ENCODE measurements at places on chromosomes 12 and 14.

GRCh38 chr12:105935106-105935505 lies 203.6 kb downstream of the NUAK1 start:
- DNase-seq = peak; percentile 57

- no peak for DNase-seq
These were observed 291.5 kb downstream of the NELL2 start for GRCh38 chr12:44584625-44585024.

DNA sequence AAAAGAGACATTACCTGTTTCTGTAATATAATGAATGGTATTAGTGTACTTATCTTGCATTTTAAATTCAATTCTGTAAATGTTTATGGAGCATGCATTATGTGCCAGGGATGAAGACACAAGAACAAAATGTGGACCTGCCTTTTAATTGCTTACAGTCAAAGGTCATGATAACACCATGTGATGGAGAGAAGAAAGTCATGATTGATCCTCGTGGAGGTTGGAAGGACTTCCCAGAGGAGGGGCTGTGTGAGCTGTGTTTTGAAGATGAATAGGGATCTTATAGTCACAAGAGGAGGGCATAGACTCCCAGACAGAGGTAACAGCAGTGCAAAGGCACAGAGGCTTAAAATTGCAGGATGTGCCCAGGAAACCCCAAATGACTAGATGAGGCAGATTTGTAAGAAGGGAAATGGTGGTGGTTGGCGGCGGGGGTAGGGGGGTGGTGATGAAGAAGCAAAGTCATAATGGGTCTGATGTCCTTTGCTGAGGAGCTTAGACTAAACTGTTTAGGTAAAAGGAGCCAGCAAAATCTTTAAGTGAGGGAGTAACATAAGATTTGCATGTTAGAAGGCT lies 151.5 kb downstream of the PRKCH start:
- peak; percentile 55 for DNase-seq

DNA sequence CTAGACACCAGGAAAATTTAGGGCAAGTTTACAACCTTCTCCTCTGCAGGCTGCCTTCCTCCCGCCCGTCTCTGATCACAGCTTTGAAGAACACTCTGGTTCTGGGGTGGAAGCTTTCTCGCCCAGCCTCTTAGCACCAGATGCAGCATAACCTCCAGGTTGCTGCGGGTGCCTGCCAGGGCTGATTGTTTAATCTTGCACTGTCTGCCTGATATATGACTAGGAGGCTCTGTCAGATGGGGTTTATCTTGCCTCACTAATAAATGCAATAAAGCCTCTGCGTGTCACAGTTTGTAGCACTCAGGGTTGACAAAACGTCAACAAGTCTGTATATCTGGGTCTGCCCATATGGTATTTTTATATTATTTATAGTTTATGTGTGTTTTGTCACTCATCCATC lies 388.2 kb downstream of the FUT8 start:
- DNase-seq = no peak

- DNase-seq = no peak
These were observed 844.0 kb upstream of the LRFN5 start for GRCh38 chr14:40762685-40763084.

- peak; percentile 11 for DNase-seq
These were observed 87.3 kb downstream of the TTLL5 start for GRCh38 chr14:75748336-75748735.

DNA sequence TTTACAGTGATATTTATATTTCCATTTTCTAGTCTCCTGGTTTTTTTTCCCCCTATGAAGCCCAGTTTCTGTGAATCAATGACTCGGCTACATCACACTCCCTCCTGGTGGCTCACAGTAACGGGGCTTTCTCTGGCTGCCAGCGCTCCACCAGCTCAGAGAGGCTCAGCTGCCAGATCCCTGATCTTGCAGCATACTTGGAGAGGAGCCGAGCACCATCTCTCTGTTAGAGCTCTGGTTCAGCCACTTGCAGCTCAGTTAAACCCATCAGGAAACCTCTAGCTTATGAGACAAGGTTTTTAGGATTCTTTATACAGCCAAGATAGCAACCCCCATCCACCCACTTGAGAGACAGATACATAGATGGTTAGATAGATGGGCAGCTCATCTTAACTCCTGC lies 74.6 kb downstream of the CIT start:
- DNase-seq = peak; percentile 50

GRCh38 chr12:47829584-47829983 lies 9.9 kb upstream of the HDAC7 start:
- DNase-seq = no peak

DNA sequence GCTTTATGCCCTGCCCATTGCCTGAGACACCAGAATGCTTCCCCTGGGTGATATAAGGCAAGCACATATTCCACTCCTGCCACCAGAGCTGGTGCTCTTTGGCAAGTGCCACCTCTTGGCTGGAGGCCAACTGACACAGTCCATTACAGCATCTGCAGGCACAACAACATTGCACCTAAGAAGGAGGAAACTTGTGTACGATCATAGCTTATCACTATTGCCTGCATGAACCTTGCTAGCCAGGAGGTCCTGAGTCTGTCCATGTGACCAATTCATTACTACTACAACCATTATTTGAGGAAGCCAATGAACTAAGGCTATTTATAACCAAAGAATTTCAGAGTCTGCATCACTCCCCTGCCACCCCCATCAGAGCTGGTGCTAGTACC lies 119.8 kb upstream of the SCAF11 start:
- no peak for DNase-seq

DNA sequence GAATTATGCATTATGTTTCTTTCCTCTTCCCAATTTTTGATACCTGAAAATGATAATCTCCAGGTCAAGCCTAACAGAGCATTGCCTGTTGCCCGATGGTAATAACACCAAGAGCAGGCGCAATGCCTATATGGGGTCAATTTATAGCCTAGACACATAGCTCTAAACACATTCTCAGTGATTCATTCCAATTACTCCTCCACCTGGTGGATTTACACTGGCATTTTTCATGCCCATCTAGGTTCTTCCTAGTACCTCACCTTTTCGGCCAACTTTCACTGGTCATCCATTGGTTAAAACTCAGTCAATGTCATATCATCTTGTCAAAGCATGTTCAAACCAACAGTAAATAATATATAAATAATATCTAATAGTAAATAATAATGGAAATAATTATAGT lies 53.1 kb downstream of the EIF2S3B start:
- DNase-seq = no peak

DNA sequence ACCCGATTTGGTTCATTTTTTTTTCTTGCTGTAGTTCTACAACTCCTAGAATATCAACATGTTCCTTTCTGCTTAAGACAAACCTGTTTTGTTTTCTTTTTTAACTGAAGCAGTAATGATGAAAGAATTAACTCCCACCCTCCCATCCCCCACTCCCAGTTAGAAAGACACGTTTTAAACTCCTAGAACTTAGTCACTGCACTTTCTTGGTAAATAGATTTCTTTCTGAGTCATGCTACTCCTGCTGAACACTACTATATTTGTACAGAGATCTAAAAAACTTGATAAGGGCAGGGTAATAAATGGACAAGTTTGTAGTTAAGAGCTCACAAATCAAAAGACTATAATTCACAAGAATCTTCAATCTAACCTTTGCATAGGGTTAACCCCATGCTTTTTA lies 118.9 kb upstream of the PTPRB start:
- DNase-seq = peak; percentile 53

- no peak for DNase-seq
These were observed 10.5 kb downstream of the SERPINA6 start for GRCh38 chr14:94312481-94313246.

- no peak for DNase-seq
These were observed 11.5 kb downstream of the TCL1B start for GRCh38 chr14:95697764-95698163.

DNA sequence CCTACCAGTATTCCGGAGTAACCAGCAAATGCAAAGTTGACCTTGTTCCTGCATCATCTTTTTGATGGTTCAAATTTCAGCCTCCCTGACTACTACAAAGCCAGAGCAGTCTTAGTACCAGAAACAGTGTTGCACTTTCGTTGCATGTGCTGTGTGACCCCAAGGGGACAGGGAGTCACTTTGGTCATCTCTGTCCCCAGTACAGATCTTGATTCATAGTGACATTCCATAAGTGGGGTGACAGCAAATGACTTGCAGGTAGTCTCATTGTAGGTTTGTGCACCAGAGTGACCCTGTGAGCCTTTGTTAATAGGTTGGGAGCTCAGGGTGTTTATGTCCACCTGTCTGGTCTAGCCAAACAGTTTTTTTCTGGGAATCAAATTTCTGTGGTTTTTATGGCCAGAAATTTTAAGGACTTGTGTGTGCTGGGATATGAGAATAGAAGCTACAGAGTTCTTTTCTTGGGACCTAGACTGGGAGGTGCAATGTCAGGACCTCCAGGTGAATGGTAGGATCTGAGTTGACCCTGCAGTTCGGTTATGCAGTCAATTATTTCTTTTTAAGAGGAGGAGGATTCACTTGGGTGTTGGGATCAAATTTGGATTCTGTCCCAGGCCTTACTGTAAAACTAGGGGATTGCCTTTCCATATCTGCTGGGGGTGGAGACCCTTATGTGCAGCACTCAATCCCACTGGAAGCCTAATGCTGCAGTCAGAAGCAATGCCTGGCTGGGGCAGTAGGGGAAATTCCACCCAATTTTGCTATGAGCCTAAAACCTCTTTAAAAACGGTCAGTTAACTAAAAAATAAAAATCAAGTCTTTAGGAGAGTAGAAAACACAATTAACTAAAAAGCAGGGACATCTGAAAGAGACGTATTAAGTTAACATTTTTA lies 10.1 kb downstream of the EIF5 start:
- no peak for DNase-seq

GRCh38 chr14:21352587-21352986 lies 31.2 kb downstream of the SUPT16H start:
- no peak for DNase-seq

DNA sequence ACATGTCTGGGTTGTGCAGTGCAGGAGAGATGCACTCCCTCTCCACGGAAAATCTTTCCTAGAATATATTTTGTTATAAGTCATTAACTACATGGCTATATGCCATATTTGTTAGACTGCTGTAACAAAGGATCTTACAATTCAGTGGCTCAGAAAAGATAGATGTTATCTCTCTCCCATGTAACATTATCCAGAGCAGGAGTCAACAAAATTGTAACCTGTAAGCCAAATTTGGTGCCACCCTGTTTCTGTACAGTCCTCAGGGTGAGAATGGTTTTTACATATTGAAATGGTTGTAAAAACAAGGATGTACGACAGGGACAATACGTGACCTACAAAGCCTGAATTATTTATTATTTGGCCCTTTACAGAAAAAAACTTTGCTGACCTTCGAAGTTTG lies 155.5 kb downstream of the KIF21A start:
- no peak for DNase-seq

DNA sequence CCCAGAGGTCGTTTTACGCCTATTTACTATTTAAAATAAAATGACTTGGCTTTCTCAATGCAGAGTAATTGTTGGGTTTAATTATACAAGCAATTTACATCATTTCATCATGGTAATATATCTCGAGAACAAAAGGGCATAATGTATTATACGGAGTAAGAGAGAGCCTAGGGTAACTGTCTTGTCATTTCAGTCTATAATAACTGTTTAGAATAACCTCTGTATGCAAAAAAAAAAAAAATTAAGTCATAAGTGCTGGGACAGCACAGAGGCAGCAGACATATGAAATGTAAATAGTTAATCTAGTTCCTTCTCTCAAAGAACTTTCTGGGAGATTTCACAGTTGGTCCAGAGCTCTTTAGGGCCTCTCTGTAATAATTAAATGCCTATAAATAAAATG lies 284.9 kb downstream of the TMTC2 start:
- DNase-seq = no peak

GRCh38 chr14:54769951-54770863 lies 132.4 kb downstream of the GCH1 start:
- DNase-seq = no peak

GRCh38 chr14:42113358-42114069 lies 506.8 kb downstream of the LRFN5 start:
- no peak for DNase-seq

DNA sequence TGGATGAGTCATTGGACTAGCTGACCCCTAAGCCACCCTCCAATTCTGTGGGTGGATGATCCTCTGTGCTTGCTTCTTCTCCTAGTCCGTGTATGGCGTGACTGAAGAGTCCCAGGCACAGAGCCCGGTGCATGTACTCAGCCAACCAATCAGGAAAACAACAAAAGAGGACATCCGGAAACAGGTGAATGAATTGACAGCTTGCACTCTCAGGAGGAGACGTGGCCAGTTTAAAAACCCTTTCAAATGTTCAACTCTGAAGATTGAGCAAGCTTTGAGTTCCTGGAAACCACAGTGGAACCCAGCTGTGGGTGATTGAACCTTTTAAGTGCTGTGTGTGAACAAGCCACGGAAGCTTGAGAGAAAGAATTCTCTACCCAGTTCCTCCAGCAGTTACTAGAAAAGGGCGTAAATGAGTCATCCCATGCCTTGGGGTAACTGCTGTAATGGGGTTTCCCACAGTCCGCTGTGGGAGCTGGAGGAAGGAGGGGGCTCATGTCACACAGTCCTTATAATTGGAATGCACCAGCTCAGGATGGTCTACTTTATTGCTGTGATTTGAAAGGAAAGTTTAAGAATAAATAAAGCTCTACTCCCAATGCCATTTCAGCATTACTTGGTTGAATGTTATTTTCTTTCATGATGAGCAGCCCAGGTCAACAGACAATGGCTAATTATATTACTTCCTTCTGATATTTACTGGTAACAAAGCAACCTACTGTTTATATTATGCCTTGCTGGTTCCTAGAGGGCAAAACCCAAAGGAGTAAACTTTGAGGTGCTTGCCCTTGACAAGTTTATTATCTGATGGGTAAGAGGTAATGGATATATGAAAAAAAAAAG lies 417.0 kb downstream of the DPF3 start:
- DNase-seq = peak; percentile 92

DNA sequence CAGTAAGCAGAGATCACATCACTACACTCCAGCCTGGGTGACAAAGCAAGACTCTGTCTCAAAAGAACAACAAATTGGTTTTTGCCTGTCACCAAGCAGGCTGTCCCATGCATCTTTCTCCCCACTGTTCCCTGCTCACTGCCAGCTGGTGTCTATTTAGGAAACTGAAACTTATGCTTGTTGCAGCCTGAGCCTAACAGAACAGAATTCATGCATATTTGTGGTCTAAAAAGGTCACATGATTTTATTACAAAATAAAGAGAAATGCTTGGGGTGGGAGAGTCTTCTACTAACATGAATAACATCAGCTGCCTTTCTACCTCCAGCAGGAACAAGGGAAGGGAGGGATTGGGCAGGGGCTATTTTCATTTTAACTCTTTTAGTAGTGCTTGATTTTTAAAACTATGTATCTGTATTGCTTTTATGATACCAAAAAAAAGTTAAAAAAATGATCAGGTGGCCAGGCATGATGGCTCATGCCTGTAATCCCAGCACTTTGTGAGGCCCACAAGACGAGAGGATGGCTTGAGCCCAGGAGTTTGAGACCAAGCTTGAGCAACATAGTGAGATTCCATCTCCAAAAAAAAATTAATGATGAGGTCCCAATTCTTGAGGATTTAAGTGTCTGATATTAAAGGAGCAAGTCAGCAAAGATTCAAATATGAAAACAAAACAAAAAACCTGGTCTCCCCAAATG lies 923 bp downstream of the STAT2 start:
- DNase-seq = peak; percentile 88

Measured in iris pigment epithelial cell (primary cell).